NCI-H82 (cell line): ENCODE measurements at places on chromosomes 1 and 21.

DNA sequence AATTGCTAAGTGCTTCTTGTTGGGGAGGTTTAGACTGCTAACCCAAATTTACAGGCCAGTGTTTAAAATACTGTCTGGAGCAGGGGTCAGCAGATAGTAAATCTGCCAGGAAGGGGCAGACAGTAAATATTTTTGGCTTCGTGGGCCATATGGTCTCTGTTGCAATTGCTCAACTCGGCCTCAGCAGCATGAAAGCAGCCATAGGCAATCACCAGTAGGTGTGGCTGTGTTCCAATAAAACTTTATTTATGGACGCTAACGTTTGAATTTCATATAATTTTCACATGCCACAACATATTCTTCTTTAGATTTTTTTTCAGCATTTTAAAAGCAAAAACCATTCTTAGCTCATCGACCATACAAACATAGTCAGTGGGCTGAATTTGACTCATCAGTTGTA is 172.7 kb downstream of the BRINP2 start:
- peak; percentile 58 for DNase-seq

DNA sequence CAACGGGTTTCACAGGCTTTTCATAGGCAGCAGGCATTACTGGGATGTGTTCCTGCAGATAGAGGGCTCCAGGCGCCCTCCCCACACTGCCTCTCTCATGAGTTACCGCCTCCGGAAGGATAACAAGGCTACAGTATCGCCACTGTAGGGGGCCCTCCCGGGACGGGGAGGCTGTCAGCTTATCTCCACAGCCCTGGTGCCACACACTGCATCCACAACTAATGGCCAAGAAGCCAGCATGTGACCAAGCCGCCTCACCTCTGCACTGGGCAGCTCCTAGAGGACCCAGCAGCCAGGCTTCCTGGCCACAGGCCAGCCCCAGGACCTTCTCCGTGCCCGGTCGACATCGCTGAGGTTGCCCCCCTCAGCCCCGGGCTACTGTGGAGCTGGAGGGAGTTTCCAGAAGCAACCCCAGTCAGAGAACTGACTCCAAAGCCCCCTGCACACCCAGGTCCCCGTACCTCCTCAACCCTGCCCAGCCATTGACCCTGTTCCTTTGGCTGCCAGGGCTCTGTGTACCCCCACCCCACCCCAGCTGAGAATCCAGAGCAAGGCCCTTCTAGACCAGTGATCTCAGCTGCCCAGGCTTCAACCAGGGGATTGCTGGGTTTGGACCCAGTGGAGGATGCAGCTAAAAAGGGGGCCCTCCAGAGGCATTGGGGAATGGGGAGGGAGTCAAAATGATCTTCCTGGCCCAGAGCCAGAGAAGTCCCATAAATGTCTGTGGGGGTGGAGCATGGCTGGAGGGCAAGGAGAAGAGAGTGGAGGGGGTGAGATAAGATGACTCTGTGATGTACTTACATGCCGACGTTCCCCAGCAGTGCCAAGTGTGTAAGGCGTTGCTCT is 45.0 kb downstream of the NEK2 start:
- peak; percentile 43 for DNase-seq

DNA sequence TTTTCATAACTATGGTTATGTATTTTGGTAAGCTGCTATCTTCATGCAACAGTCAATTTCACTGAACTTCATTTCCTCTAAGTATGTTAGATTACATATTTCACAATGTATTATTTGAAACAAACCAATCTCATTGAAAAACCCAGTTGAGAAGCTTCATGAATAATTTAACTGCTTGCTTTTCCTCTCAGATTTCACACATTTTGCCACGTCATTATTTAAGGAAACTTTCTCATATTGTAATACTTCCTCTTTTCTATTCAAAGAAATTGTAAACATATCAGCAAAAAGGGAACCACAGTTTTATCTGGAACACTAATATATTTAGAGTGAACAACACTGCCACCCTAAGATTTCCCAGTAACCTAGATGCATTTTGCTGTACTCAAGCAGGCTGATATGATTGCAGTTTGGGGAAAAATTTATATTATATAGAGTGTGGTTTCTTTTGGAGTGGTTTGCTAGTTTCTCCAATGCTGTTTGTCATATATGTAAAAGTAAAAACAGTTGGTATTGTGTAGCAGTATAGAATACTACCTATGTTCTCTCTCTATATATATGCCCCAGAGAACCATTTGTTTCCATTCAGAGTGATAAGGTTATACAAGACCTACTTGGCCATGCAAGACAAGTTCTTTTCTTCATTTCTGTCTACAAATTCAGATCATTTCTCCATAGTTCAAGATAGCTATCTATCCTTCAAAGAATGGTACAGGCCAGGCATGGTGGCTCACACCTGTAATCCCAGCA is 28.4 kb upstream of the AHCTF1 start:
- DNase-seq, result no peak

- no peak for DNase-seq
These were observed 54.2 kb downstream of the PTPRU start for GRCh38 chr1:29290414-29290985.

- DNase-seq, result no peak
These were observed 53.1 kb downstream of the DIPK1A start for GRCh38 chr1:92907949-92908684.

- no peak for DNase-seq
These were observed 347.4 kb downstream of the PDE4B start for GRCh38 chr1:66140072-66140471.

- no peak for DNase-seq
These were observed 35.4 kb downstream of the DHRS3 start for GRCh38 chr1:12582649-12583048.

DNA sequence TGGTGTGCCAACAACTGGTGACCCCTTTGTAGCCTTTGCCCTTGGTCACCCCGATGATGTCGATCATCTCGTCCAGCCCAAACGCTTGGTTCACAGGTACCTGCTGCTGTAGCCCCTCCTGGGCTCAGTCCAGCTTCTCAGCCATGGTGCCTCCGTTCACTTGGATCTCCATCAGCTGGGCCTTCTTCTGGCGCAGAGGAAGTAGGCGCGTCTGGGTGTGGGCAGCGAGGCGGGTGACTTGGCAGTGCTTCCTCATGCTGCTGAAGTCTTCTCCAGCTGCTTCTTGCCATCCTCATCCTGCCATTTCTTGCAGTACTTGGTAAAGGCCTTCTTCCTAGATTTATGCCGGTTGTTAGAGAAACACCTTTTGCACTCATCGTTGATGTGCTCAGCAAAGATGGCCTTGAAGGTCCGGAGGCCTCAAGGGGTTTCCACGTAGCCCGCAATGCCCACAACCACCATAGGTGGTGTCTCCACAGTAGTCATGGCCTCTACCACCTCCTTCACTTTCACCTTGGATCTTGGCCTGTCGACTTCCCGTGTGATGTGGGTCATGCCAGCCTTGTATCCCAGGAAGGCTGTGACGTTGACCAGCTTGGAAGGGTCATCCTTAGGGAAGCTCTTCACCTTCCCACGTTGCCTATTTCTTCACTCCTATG is 13.0 kb downstream of the DOP1B start:
- DNase-seq, result no peak

- DNase-seq, result no peak
These were observed 11.2 kb upstream of the CAPN2 start for GRCh38 chr1:223700942-223701637.

DNA sequence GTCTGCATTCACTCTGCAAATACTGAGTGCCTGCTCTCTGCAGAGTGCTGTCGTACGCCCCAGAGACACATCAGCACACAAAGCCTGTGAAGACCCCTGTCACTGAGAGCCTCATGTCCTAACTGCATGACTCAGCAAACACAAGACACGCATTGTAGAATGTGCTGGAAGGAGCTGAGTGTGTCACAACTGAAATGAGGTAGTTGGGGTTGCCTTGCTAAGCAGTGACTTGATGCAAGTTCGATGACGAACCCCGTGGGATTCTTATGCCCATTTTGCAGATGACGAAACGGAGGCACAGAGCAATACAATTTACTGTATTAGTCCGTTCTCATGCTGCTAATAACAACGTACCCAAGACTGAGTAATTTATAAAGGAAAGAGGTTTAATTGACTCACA is 65.1 kb downstream of the RIPK4 start:
- no peak for DNase-seq

DNA sequence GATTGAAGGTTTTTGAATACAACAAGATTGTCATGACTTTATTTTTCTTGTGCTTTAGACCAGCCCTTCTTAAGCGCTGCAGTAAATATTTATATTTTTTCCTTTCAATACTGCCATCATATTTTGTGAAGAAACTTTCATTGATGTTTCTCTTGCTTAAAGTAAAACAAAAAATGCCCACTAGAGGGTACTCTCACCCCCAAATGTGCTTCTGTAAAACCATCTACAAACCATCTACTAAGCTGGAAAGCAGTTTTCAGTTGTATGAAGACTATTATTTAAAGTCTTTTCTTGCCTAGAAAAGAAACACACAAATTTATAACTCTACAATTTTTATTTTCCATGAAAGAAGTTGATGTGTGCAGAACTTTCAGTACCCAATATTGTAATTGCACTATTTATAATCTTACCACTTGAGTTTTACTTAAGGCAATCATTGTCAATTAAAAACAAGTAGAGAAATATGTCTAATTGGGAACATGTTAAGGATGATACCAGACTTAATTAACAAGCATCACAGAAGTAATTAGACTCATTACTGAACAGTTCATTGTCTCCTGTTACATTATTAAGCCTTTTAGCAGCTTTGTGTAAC is 10.7 kb downstream of the LEPR start:
- DNase-seq, result peak; percentile 63

DNA sequence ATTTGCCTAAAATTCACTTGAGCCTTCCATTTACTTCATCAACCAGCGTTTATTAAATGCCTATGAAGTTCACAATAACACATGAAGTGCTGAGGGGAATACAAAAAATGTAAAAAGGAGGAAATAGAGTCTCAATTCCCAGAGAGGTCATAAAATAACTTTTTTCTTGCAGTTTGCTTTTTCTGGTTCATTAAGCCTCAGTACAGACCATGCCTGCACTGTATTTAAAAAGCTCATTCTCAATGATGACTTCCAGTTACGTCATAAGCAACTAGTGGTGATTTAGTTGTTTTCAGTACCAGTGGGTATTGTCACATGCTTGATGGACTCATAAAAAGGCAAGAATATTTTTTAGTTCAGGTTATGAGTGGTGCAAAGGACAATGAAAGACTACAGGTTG is 160.1 kb upstream of the UBE2U start:
- no peak for DNase-seq

DNA sequence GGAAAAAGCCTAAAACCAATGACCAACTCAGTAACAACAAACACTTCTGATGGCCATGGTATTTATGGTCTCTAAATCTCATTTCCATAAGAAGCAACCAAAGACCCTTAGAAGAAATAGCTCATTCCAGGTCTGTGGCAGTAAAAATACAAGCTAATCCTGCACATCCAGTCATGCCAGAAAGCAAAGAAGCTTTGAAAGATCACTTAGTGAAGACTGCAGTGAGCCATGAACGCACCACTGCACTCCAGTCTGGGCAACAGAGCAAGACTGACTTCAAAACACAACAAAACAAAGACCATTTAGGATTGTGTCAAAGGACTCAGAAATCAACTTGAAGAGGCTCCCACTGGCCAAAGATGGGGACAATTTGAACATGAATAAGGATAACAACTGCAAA is 18.4 kb upstream of the ELK4 start:
- DNase-seq, result no peak

DNA sequence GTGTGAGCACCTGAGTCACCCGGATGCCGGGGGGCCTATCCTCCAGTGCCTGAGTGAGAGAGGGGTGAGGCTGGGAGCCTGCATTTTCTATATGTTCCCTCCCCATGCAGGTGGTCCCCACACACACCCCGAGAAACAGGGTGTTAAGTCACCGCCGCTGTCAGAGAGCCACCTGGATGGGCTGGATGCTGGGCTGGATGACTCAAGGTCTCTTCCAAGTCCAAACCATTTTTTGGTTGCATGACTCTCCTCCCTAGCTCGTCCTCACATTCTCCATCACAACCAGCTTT is 2.9 kb upstream of the UMODL1 start:
- DNase-seq, result no peak
